ENCODE measurements at places on chromosomes 16 and 17.

GRCh38 chr16:87119748-87120147 is 197.4 kb downstream of the C16orf95 start:
- DNase-seq = no peak

DNA sequence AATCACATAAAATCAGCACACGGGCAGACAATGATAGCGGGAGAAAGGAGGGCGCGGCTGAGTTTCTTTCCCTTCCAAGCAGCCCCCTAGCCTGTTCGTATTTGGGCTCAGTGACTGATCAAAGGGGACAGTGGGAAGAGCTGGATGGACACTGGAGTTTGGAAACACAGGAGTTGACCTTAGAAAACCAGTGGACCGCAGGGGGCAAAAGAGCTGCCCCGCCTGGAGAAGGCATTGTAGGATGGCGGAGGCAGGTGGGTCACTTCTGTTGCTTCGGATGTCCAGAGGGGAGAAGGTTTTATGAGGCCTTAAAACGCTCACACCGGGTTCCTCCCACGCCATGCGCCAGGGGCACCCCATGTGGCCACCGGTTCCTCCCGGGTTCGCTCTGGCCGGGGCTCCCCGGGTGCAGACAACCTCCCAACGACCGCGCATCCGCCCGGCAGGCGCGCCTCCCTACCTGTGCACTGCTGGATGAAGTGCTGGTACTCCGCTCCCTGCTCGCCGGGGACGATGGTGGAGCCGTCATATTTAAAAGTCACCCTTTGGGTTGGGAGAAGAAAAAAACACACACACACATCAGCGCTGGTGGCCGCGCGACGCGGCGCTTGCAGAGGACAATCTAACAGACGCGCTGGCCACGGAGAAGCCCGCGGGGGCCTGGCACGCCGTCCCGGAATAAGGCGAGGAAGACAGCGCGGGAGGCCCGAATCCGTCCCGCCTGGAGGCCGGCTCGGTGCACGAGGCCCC is 662 bp downstream of the COTL1 start:
- DNase-seq = no peak

DNA sequence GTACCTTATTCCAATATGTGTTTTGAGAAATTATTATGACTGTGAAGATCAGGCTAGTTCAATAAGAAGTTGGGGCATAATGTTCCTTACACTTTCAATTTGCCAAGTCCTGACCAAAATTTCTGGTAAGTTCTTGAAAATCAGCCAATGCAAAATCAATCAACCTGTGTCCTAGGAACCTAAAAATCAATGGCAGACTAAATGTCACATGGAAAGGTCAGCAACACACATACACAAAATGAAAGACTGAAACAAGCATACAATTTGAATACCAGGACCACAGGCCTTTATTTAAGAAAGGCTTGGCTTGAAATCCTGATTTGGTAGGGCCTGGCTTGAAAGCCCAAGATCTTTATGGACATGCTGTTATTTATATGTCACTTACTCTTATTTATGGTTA is 155.5 kb upstream of the ZKSCAN2 start:
- DNase-seq = no peak

DNA sequence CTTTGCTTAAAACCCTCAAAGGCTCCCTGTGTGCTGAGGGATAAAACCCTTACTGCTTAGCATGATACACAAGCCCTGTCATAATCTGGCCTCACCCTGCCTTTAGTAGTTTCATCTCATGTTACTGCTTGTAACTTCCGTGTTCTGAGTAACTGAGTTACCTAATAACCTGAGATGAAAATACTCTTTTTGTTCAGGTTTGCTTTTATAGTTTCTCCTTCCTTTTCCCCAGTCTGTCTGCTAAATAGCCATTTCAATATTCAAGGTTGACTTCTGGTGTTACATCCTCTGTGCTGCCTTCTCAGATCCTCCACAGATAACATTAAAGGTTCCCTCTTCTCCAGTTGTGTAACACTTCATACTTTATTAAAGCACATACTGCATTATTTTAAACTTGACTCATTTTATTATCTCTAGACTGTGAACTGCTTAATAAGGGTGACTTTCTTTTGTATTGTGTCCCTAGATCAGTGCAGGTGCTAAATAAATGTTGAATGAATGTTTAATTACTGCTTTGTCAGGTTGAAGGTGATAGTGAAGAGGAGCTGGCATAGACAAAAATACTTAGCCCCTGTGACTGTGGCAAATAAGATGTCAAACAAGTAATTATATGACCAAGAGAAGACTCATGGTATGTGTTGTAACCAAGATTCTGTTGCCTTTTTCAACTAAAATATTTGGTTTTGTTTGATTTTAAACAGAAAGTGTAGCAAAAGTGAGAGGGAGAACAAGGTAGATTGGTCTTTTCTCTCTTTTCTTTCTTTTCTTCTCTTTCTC is 47.8 kb downstream of the NFAT5 start:
- no peak for DNase-seq

All from head of caudate nucleus (tissue), 42 donors.